ENCODE measurements at places on chromosomes 6 and 20.

DNA sequence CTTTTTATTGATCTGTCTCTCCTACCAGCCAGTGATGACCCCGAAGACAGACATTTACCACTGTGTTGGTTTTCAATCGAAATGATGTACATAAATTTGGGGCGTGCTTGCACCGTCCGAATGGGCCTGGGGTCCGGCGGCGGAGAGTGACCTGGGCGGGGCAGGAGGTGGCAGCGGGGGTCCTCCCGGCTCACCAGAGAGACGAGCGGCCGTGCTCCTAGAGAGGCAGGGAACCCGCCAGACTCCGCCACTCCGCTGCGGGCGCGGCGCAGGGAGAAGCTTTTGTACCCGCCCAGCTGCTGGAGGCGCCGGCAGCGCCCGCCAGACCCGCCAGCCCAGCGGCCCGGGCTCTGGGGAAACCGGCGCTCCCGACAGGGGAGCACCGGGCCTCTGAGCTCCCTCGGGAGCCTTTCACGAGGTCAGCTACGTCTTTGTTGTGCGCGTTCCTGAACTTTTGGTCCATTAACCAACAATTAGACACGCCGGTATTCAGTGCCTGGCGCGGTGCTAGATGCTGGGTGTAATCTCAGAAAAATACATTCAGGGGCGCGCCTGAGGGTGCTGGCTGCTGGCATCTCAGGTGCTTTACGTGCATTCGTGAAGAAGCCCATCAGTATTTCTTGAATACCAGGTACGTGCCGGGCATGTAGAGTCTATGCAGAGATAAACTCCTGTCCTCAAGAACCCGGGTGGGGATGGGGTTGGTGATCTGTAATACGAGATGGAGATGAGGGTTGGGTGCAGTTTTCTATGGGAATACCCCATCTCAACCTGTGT, at the start of gene PGBD1:
PGBD1 (plus strand) TSS at position 285 of the 777 bp plus-strand sequence. CDS start 2,242 bp downstream, outside the sequence.
- DNase-seq = peak; percentile 10

- DNase-seq = no peak
Observed at GRCh38 chr6:16698997-16699868, 62.0 kb downstream of the ATXN1 start.

DNA sequence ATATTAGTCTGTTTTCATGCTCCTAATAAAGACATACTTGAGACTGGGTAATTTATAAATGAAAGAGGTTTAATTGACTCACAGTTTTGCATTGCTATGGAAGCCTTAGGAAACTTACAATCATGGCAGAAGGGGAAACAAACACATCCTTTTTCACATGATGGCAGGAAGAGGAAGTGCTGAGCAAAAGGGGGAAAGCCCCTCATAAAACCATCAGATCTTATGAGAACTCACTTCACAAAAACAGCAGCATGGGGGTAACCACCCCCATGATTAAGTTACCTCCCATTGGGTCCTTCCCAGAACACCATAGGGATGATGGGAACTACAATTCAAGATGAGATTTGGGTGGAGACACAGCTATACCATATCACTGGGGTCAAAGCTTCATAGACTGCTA, 254.2 kb downstream of the ERMARD start:
- DNase-seq = no peak

DNA sequence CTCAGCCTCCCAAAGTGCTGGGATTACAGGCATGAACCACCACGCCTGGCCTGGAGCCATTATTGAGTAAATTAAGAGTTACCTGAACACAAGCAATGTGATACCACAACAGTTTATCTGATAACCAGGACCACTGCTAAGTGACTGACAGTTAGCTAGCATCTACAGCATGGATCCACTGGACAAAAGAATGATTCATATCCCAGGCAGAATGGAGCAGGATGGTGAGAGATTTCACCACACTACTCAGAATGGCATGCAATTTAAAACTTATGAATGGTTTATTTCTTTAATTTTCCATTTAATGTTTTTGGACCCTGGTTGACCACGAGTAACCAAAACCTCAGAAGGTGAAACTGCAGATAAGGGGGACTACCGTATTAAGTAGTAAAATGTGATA, 48.6 kb downstream of the RALGAPA2 start:
- DNase-seq = no peak

DNA sequence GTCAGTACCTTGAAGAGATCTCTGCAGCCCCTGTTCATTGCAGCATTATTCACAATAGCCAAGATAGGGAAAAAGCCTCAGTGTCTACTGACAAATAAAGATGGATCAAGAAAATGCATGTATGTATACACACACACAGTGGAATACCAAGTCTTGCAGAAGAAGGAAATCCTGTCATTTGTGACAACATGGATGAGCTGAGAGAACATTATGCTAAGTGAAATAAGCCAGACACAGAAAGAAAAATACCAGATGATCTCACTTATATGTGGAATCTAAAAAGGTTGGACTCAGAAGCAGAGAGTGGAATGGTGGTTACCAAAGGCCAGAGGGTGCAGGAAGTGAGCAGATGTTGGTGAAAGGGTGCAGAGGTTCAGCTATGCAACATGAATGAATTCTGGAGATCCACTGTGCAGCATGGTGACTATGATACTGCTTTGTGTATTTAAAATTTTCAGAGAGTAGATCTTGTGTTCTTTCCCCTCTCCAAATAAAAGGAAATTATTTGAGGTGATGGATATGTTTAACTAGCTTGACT, 11.0 kb upstream of the SLC22A1 start:
- DNase-seq = no peak

DNA sequence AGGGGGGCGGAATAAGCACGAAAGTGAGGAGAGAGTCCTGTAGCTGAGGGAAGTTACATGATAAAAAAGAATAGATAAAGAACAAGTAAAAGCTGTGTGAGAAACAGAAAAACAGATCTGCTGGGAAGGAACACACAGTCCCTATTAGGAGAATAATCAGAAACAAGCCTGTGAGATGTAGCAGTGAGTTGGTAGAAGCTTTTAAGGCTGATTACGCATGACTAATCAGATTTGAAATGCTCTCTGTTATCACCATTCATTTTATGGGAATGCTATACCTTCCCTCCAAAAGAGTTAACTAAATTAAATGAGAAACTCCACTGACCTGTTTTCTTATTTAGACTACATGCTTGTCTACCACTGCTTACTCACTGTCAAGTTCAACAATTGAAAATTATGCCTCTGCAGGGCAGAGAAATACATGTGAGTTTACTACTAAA, 15.8 kb downstream of the REPS1 start:
- no peak for DNase-seq

DNA sequence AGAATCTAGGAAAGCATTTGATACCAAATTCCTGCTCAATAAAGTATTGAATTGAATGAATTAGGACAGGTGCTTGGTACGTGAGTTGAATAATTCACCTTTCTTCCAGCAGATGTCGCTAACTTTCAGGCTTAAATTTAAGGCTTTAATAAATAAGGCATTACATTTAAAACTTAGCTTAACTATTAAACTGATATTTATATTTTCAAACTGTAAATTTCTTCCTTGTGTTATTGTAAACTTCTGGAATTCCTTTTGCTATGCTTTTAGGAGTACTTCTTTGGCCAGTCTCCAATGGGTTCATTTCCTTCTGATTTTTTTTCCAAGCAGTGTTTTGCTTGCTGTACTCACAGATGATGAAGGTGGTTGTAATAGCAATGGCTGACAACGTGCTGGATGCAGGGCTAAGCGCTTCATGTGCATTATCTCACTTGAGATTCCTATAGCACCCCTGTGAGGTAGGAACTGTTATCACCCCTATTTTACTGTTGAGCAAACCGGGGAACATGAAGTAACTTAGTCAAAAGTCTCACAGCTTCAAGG, 71.3 kb upstream of the SLC2A12 start:
- DNase-seq = no peak

DNA sequence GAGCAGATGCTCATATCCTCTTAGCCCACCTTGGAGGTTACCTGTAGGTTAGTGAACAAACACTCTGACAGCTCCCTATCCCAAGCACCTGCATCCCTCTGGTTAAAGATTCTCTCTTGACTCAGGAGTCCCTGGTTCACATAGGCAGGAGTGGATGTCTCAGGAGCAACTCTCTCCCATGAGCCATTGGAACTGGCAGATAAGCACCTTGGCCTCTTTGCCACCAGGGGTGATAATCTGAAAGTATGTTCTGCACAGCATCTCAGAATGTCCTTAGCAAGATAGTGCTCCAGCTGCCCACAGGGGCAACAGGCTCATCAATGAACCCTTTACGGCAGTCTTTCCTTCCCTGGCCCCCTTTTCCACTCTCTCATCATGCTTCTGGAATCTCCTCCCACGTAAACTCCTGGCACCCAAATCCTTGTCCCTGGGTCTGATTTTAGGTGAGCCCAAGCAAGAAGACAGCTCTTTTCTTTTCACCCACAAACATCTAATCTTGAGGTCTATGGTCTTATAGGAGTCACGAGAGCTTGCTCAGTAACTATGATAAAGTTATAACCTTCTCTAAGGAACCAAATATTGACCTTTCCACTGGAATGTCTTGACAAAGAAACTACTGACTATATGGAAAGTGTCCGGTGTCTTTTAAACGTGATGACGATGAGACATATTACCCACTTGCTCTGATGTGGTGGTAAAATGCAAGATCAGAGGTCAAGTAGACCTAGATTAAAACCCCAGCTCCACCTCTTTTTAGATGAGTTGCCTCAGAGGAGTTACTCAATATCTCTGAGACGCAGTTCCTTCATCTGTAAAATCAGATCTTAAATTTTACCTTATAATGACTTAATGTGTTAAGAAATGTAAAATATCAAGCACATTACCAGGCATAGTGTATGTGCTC, 39.8 kb upstream of the ISM1 start:
- no peak for DNase-seq

DNA sequence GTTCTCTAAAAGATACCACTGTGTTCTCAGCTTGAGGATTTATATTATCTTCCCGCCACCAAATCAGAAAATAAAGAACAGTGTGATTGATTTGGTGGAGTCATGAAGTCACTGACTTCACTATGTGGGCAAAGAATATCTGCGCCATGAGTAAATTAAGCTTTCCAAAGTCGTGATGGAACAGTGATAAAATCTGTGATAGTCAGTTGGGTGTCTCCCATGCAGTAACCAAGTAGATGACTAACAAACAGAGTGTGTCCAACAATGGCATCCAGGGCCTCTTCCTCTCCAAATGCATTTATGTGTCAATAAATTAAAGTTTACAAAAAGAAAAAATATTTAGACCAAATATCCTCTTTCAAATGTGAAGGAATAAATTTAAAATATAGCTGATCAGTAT, 87.0 kb upstream of the DST start:
- DNase-seq = no peak

- no peak for DNase-seq
Observed at GRCh38 chr6:2900221-2900807, 2.8 kb downstream of the SERPINB9 start.

GRCh38 chr6:151514000-151514730, 20.3 kb downstream of the CCDC170 start:
- no peak for DNase-seq

DNA sequence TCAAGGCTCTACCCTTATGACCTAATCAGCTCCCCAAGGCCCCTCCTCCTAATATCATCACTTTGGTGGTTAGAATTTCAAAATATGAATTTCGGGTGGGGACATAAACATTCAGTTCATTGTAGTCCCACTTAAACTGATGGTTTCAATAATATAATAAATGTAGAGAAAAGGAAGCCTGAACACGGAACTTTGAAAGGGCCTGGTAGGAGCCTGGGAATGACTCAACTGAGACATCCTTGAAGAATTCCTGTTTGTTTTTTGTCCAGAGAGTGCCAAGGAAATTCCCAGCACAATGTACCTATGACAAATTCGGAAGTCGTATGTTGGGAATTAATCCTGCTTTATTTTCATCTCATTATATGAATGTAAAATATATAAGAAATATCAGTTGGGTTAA, 457.9 kb downstream of the PLCB1 start:
- DNase-seq = no peak

DNA sequence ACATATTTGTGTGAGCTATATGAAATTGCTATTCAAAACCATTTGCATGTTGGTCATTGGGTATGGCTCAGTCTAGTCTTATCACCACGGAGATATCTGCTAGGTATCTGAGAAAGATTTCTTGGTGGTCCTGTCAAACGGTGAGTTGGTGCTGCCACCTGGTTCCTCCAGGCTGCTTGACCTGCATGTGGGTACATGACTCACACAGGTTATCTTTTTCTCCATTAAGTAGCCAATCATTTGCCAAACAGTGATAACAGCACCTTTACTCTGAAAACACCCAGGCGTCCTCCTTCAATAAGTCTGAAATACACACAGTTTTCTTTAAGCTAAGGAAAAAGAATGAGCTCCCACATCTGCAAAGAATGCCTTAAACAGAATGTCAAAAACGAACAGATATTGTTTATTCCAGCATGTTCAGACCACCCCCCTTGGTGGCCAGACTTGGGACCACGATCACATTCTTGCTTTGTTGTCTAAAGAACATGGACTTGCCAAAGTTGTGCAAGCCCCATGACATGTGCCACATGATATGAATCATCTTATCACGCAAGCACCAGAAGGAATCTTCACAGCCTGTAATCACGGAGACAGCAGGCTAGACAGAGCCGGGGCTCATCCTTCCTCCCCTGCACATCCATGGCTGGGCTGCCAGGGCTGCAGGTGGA, 200.7 kb upstream of the THBS2 start:
- DNase-seq = no peak

DNA sequence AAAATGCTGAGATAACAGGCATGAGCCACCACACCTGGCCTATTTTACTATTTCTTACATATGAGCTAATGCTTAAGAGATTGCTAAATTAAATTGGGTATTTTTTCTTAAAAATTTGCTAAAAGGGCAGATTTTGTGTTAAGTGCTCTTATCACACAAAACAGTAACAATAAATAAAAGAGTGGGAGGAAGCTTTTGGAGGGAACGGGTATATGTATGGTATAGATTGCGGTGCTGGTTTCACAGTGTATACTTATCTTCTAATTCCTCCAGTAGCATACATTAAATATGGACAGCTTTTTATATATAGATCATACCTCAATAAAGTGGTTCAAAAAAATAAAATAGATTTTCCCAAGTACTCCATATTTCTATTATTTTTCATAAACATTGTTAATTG, 39.4 kb upstream of the FABP7 start:
- no peak for DNase-seq

DNA sequence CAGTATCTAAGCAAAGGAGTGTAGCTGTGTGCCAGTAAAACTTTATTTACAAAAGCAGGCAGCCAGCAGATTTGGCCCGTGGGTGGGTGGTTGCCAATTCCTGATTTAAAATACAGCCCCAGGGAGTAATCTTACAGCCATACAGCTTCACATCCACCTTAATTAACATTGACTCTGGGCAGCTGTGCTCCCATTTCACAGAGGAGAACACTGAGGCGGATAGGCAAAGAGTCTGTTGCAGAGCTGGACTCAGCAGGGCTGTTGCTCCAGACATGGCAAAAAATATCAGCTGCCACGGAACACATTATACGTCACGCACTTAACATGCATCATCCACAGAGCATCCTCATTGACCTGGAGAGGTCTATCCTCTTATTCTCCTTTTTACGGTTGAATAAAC, 289.9 kb downstream of the DHX35 start:
- DNase-seq = no peak

- DNase-seq = no peak
Observed at GRCh38 chr6:160297310-160297709, 38.7 kb upstream of the SLC22A2 start.

DNA sequence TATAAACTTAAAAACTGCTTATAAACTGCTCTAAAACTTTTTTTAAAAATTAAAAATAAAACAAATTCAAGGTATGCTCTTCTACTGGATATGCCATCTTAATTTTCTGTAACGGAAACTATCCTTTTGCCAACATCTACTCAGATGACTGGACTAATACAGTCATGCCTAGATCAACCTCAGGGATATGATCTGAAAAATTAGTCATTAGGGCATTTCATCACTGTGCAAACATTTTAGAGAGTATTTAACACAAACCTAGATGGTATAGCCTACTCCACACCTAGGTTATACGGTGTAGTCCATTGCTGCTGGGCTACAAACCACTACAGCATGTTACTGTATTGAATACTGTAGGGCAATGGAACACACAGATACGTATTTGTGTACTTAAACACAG, 64.8 kb downstream of the TRIM27 start:
- DNase-seq = no peak

Data from activated CD8-positive, alpha-beta memory T cell treated with anti-CD3 and anti-CD28 coated beads for 1 hour (primary cell).